ENCODE measurements at places on chromosomes 13 and 19.

GRCh38 chr19:46283771-46284170 is 13.1 kb upstream of the HIF3A start:
- no peaks in the 10 kb centered on the region for H3K27me3 ChIP-seq
- H3K36me3 ChIP-seq, result no peaks in the 10 kb centered on the region
- no peak overlapping the region for H3K27ac ChIP-seq
- H3K4me1 ChIP-seq, result peaks cover 2% of the 10 kb centered on the region
- DNase-seq, result no peak
- H3K4me3 ChIP-seq, result no peak overlapping the region

DNA sequence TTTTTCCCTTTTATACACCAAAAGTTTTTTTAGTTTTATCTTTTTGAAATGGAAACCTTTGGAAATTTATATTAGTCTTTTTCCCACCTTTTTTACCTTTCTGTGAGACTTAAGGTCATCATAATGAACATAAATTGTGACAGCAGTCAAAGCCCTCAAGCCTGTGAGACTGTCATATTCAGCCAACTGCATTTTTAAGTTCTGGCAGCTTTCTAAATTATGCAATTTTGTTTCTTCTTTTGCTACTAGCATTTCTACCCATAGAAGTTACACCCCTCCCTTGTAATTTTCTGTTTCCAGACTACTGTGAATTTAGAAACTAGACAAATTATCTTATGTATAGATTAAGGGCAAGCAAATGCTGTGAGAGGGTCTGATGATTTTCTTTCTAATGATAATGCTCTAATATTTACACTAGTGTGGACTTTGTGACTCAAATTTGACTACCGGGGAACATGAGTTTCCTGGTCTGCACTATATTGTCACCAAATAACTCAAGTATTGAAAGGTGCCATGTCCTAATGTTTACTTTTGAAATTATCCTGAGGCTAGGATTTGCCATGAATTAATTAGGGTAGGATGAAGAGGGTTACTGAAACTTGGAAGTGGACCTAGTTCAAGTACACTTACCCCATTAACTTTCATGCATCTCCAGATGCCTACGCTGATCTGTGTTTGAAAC is 43.7 kb downstream of the FRY start:
- H3K27ac ChIP-seq, result no peak overlapping the region
- H3K4me3 ChIP-seq, result no peak overlapping the region
- H3K27me3 ChIP-seq, result no peaks in the 10 kb centered on the region

DNA sequence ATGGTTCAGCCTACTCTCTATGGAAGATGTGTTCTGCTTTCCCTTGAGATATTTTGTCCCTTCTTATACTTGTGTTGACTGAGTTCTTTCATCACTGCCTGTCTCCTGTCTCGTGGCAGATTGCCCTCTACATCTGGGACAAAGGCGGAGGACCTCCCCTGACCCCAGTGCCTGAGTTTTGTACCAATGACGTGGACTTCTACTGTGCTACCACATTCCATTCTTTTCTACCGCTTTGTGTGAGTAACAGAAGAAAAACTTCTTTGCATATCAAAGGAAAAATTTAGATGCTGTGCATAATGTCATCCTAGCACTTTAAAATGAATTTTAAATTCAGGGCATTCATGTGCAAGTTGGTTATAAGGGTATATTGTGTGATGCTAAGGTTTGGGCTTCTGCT is 74.6 kb downstream of the B3GLCT start:
- no peak overlapping the region for H3K27ac ChIP-seq
- no peak for DNase-seq
- H3K4me1 ChIP-seq, result no peaks in the 10 kb centered on the region
- no peaks in the 10 kb centered on the region for H3K27me3 ChIP-seq
- peaks cover 2% of the 10 kb centered on the region for H3K36me3 ChIP-seq

DNA sequence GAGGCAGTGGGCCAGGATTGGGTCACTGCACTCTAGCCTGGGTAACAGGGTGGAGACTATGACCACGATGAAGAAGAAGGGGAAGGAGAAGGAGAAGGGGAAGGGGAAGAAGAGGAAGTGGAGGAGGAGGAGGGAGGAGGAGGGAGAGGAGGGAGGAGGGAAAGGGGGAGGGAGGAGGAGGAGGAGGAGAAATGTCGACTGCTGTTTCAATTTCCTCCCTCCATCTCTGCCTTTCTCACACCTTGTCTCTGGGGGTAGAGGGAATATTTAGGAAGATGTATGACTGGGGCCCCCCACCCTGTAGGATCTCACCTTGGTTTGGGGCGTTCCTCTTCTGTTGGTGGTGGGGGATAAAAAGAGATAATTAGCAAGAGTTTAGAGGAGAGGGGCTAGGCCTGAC is 3.8 kb downstream of the TNNT1 start:
- no peak for DNase-seq
- H3K27me3 ChIP-seq, result no peaks in the 10 kb centered on the region
- H3K36me3 ChIP-seq, result no peaks in the 10 kb centered on the region
- H3K4me1 ChIP-seq, result peaks cover 2% of the 10 kb centered on the region
- H3K4me3 ChIP-seq, result no peak overlapping the region

- no peaks in the 10 kb centered on the region for H3K27me3 ChIP-seq
- no peak overlapping the region for H3K27ac ChIP-seq
- no peaks in the 10 kb centered on the region for H3K36me3 ChIP-seq
- no peaks in the 10 kb centered on the region for H3K4me1 ChIP-seq
Observed at GRCh38 chr13:100845128-100845757, 170.6 kb upstream of the TMTC4 start.

DNA sequence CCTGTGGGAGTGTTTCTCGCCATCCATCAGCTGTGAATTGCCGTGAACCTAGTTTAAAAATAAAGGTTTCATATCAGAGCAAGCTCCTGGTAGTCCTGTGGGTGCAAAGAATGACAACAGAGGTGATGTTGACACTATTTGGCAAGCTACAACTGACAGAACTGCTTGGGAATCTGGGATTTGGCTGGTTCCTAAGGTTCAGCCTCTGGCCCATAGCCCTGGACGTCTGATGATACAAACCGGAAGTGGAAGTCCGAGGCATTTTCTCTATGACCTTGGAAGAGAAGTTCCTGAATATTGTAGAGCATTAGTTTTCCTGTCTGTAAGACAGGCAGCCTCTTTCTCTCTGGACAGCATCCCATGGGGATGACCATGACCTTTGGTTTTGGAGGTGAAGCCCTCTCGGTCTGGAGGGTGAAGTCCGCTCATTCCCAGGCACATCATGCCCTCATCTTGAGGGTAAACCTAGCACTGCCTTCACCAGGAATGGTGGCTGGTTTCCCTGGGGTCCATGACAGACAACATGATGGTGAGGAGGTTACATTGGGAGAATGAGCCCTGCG is 29.1 kb downstream of the GATAD2A start:
- no peaks in the 10 kb centered on the region for H3K4me1 ChIP-seq
- no peaks in the 10 kb centered on the region for H3K27me3 ChIP-seq
- H3K36me3 ChIP-seq, result peaks cover 6% of the 10 kb centered on the region
- no peak for DNase-seq
- no peak overlapping the region for H3K27ac ChIP-seq

DNA sequence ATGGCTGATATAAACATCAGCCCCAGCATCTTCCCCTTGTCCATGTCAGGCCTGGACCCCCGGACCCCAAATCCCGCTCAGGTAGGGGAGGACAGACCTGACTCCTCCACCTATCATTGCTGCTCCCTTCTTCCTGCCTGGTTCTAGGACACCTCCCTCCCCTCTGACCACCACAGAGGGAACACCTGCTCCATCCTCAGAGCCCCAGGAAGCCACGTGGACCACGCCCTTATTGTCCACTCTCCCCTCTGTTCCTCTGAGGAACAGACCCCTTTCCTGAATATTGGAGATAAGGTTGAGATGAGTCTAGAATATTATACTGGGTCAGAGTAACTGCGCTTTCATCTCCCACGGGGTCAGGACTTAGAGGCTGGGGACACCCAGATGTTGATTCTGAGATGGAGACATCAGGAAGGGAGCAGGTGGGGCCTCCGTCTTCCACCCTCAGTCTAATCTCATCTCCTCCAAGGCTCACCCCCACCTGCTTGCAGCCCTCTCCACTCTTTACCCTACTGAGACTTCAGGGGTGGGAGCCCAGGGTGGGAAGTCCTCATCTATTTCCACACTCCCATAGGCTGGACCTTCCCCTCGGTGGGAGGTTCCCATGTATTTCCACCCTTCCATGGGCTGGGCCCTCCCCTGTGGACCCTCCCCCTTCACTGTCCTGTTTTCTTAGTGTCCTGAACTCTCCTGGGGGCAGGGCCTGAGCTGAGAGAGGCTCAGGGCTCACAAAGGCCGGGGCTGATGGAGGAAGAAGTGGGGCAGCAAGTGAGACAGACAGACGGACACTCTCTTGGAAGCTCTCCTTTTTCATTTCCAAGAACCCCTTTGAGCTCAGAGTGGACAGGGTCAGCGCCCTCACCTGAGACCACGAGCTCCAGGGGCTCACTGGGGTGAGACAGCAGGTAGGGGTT is 2.7 kb downstream of the LILRA4 start:
- DNase-seq, result no peak
- H3K36me3 ChIP-seq, result no peaks in the 10 kb centered on the region
- H3K27me3 ChIP-seq, result no peaks in the 10 kb centered on the region
- H3K27ac ChIP-seq, result no peak overlapping the region
- H3K4me3 ChIP-seq, result peak overlapping the region; percentile 56

DNA sequence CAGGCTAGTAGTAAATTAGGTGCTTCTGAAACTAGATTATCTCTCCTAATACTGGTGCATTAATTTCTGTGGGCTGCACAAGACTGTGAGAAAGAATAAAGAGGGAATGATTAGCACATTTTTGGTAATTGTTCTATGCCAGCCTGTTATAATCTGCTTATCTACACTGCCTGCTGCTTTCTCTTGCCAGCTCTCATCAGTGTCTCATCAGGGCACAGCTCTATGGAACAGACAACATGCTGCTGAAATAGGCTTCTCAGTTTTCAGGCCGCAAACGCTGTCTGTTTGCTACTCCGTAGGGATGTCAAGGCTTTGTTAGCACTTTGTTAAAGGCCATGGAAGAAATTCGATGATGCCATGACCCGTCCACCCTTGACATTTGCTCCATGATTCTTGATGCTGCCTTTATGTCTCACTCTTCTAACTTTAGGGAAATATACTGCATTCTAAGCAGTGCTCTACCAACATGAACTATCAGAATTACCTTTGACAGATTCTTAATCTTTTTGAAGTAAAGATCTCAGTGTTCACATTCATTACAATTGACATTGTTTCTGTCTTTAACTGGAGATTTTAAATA is 84.0 kb upstream of the PRR20A start:
- no peaks in the 10 kb centered on the region for H3K36me3 ChIP-seq
- H3K27ac ChIP-seq, result no peak overlapping the region
- H3K4me1 ChIP-seq, result no peaks in the 10 kb centered on the region
- H3K27me3 ChIP-seq, result no peaks in the 10 kb centered on the region

- H3K4me1 ChIP-seq, result no peaks in the 10 kb centered on the region
- no peak overlapping the region for H3K4me3 ChIP-seq
- DNase-seq, result no peak
- no peaks in the 10 kb centered on the region for H3K27me3 ChIP-seq
- H3K27ac ChIP-seq, result no peak overlapping the region
Observed at GRCh38 chr13:36067746-36068381, 63.3 kb downstream of the DCLK1 start.

Data from trophoblast cell (in vitro differentiated cells and primary cell).